ENCODE measurements at places on chromosomes 16 and 17.

- no peak for DNase-seq
Observed at GRCh38 chr17:75530837-75531720, 5.6 kb downstream of the LLGL2 start.

DNA sequence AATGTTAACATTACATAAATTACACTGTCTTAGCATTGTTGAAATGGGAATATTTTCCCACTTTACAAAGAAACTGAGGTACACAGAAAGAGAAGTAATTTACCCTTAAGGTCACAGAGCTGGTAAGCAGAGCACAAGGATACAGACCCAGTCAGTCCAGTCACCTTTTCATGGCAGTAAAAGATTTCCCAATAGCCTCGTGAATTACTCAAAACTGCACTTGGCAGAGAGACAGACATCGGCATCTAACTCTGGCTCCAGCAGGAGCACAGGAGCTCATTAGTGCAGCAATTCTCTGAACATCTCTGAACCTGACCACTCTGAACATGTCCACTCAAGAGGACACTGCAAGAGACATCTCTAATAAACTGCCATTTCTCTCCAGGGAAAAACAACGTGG lies 3.1 kb downstream of the TEX2 start:
- DNase-seq, result no peak

DNA sequence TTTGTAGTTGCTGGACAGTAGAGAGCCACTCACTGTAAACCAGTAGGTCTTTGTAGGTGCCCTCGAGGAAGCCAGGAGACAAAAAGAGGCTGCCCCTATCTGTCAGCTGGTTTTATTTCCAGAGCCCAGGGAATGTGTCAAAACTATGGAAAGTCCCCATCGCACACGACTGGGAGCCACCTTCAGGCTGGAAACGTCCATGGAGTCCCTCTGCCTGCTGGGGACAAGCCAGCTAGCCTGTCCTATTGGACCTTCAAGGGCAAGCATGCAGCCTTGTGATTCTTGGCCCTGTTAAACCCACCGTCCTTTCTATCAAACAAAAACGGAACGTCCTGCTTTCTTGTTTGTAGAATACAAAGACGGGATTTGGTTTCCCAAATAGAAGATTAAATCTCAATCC lies 289.8 kb downstream of the SLC39A11 start:
- no peak for DNase-seq

GRCh38 chr17:78997231-78997741 lies 12.3 kb downstream of the CANT1 start:
- no peak for DNase-seq

DNA sequence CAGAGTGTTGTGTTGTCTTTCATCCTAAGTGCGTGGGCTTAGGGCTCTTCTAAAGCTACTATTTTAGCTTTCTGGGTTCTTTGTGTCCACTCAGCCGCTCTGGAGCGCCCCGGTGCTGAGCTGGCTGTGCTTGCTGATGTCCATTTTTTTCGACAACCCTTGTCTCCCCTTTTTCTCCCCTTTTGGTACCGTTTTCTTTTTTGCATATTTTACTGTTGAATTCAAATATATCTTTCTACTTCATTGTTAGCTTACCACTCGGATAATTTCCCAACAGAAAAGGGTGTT lies 1.2 kb downstream of the SRRM2 start:
- DNase-seq, result no peak

DNA sequence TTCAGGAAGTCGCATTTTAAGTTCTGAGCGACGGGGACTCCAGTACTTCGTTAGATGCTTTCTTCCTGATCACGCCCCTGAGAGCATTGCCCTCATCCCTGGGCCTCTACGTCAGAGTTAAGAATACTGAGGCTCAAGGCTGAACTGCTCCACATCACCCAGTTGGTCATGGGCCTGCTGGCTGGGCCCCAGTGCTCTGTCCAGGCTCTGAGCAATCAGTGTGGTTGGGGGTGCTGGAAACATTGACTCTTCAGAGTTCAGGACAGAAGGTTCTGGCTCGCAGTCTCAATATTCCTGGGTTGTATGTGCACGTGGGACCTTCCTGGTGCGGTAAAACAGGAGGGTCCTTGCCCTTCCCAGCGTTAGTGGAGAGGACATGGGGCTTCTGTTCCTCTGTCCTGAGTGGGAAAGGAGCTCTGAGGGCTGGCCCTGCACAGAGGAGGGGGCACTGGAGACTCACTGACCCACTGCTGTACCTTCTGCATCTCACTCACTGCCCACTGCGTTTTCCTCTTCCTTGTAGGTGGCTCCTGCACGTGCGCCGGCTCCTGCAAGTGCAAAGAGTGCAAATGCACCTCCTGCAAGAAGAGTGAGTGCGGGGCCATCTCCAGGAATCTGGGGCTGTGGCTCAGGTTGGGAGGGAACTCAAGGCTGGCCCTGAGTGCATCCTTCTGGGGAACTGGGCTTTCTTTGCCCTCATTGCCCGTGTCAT lies 518 bp downstream of the MT1E start:
- DNase-seq, result no peak

DNA sequence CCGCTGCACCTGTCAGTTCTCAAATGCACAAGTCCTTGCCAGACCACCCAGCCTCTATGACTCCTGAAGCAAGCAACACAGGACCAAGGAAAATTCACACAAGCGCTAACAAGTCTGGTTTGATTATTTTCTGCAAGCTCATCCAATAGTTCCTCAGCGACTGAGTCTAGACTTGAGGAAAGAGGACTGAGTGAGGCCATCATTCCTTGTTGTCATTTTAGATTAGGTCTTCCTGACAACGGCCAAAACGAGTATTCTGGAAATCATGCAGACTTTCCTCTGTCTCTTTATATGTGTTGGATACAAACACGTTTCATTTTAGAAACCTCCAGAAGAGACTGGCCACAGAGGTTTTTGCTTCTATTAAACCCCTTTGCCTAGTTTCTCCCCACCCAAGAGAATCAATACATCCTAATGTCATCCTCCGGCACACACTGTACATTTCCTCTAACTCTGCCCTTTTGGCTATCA lies 561 bp downstream of the CCDC47 start:
- no peak for DNase-seq

DNA sequence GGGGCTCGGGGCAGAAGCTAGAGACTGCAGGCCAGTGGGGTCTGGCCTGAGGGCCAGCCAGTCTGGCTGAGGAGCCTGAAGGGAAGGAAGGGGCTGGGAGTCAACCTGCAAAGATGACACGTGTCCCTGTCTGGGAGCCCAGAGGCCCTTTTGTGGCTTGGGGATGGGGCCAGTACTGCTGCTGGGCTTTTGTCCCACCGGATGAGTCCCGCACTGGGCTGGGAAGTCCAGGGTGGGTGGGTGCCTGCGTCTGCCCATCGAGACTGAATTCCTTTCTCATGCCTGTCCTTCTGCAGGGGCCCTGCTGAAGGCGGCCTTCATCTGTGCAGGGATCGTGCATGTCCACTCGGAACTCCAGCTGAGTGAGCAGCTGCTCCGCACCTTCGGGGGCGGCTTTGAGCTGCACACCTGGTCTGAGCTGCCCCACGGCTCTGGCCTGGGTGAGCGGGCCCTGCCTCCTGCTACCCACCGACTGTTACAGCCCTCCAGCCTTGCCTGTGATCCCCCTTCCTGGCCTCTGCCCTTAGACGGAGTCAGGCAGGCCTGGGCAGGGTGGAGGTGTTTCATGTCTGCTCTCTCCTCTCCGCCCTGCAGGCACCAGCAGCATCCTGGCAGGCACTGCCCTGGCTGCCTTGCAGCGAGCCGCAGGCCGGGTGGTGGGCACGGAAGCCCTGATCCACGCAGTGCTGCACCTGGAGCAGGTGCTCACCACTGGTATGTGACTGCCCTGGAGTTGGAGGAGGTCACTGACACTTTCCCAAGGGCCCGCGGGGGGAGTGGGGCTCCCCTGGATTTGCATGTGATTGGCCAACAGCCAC lies 20.9 kb downstream of the FCSK start:
- no peak for DNase-seq

DNA sequence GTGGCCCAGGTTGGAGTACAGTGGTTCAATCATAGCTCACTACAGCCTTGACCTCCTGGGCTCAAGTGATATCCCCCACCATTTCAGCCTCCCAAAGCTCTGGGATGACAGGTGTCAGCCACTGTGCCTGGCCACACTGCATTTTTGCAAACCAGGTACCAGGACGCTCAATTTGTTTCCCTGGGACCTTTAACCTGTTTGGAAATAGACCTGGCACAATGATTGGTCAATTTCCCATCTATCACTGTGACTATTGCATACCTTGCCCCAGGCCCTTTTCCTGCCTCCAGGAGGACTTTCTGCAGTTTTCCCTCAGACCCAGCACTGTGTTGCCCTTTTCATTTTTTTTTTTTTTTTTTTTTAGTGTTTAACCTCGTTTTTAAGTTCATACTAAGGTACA lies 11.1 kb upstream of the FUS start:
- no peak for DNase-seq

GRCh38 chr17:31579265-31579664 lies 187.8 kb downstream of the RAB11FIP4 start:
- DNase-seq, result no peak
